Midbrain (tissue), 1 donor: ENCODE measurements at places on chromosomes 4 and X.
A peak's percentile ranks its signal among the peaks of the same experiment; 100 is the strongest.

GRCh38 chr4:20700007-20700761 is at the start of gene PACRGL:
Gene PACRGL, plus strand, starts transcription at chr4:20700458. Its CDS starts 4,024 bp downstream, at chr4:20704482.
- DNase-seq = peak; percentile 96

DNA sequence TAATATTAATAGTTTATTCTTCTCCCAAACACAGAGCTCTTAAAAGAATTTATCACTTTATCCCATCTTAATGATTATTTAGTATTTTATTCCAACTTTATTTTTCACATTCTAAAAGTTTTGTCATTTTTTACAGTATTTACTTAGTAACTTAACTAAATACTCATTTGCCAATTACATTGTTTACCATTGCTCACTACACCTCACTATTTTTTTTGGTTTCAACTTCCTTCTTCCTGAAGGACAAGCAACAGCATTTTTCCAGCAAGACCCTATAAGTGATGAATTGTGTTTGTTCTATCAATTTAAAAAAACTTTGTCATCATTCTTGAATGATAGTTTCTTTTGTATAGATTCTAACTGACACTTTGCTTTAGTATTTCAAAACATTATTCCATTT is 19.4 kb upstream of the SRD5A3 start:
- no peak for DNase-seq

DNA sequence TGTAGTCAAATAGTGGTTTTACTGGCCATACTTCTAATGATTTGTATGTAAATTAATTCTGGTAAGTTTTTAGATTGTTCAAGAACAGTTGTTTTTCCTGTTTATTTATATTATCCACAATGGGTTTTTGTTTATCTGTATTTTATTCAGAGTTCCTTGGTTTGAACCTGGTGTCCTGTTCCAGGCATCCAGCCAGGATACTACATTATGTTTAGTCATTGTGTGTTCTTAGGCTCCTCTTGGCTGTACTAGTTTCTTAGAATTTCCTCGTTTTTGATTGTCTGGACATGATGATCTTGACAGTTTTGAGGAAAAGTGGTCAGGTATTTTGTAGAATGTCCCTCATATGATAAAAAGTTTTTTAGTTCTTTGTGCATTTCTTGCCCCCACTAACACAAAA is 7.8 kb downstream of the TIGD2 start:
- DNase-seq = no peak

DNA sequence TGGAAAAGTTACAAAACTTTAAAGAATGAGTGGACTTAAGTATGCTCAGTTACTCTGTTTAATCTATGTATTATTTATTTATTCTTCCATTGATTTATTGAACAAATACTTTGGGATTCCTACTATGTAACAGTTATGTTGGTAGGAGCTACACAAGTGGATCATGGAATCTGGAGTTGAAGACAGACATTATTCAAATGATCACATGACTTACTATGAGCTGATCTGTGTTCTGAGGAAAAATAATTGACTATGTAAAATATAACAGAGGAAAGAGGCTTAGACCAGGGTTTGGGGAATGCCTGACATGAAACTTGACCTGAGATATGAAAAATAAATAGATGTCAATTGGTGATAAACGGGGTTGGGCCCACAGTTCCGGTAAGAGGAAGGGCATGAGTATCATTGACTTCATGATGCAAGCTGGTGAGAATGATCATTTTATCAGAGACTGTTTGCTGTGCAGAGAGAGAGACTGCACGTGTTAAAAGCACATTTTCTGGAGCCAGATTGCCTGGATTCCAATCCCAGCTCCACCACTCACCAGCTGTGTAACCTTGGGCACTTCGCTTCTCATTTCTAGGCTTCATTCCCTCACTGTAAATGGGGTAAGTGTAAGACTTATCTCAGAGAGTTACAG is 179.0 kb downstream of the SPCS3 start:
- DNase-seq = no peak

GRCh38 chr4:8589823-8590545 is 2.6 kb upstream of the CPZ start:
- DNase-seq = no peak

DNA sequence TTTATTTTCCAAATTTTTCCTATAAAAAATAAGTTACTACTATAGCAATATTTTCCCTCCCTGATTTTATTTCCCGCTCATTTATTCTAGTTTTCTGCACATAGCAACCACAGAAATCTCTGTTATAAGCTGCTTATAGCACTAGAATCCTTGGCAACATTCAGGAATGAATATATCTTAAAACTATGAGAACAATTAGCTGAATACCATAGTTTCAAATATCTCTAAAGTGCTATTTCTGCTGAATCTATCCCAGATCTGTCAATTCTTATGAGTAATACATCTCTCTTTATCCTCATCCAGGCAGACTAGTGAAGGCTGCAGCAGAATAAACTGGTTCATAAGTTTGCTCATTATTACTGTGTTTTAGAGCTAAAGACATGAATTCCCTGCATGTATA is 622.9 kb upstream of the DIPK2B start:
- DNase-seq = no peak

DNA sequence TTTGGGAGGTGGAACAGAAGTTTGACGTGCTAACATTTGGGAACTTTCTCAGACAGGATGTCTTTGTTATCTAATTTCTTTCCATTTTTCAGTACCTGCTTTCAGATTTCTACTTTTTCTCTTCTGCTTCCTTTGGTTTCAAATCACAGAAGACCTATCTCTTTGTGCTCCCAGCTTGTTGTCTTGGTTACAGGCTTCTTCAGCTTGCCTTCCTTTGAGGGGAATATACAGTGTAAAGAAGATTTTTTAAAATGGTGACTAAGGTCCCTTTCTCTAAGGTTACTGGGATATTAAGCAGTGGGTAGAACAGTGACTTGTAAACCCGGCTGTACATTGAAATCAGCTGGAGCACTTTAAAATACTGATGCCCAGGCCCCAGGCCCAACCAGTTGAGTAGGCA is 48.0 kb downstream of the TMEM164 start:
- no peak for DNase-seq

- peak; percentile 63 for DNase-seq
These were observed 11.8 kb upstream of the DCUN1D4 start for GRCh38 chr4:51831133-51831532.
